ENCODE measurements at places on chromosomes 16 and 17. TPM values are rescaled to one million over a fixed set of nuclear protein-coding genes. Genes with fewer than 3 reads are reported as not detected.

The KCNG4 gene
- not detected for total RNA-seq

GRCh38 chr16:22267764-22268163 is 29.4 kb upstream of the POLR3E start:
- no peak for DNase-seq

- no peak for DNase-seq
Observed at GRCh38 chr16:57894390-57895080, 76.4 kb downstream of the CNGB1 start.

- no peak for DNase-seq
Observed at GRCh38 chr17:50331085-50331791, 14.7 kb upstream of the XYLT2 start.

GRCh38 chr17:79520167-79521165 is 90.4 kb downstream of the RBFOX3 start:
- no peak for DNase-seq

DNA sequence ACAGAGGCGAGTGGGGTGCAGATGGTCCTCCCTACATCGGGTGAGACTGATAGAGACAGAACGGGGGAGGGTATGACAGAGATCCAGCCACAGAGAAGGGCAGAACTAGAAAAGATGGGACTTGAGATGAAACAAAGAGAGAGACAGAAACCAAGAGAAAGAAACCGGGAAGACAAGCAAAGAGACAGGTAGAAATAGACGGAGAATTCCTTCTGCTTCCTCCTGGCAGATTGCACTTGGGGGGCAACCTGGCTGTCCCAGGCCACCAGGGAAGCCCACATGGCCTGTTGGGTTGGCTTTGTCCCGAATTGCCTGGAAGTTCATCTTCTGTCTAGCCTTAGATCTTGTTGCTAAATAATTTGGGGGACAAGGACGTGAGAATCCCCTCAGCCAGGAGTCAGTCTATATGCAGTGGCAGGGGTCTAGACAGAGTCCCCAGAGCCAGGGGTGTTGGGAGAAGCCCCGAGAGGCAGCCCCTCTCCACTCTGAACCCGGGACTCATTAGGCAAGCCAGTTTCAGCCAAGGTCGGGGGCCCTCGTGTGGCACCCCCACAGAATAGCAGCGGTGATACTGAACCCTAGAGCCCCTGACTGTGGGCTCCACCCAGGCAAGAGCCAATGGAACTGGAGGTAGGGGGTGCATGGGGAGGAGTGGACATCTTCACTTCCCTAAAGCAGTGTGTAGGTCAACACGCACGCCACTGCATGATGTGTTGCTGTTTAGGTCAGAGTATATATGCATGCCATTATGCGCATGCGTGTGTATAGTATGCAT is 627 bp upstream of the TSPOAP1 start:
- no peak for DNase-seq

DNA sequence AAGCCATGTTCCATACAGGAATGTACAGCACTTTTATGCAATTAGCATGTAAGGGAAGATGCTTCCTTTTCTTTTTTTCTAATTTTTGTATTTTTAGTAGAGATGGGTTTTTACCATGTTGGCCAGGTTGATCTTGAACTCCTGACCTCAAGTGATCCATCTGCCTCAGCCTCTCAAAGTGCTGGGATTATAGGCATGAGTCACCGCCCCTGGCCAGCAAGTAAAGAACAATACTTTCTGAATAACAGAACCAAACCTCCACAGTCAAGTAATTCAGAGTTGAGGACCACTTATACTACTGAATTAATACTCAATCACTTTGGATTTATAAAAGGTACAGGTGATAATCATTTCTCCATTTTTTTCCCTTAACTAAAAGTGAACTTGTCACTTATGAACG is 13.0 kb downstream of the C16orf87 start:
- DNase-seq: no peak

DNA sequence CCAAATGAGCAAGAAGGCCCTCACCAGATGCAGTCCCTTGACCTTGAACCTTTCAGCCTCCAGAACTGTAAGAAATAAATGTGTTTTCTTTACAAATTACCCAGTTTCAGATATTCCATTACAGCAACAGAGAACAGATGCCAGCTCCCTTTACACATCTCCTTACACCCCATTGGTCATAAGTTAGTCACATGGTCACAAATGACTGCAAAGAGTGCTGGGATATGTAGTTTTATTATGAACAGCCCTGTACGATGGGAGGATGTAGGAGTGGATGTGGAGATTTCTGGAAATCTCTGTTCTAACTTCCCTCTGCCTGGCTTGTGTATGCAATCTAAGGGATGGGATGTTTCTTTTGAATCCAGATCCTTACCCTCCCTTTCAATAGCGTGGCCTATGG is 13.3 kb upstream of the RPL38 start:
- DNase-seq: no peak

DNA sequence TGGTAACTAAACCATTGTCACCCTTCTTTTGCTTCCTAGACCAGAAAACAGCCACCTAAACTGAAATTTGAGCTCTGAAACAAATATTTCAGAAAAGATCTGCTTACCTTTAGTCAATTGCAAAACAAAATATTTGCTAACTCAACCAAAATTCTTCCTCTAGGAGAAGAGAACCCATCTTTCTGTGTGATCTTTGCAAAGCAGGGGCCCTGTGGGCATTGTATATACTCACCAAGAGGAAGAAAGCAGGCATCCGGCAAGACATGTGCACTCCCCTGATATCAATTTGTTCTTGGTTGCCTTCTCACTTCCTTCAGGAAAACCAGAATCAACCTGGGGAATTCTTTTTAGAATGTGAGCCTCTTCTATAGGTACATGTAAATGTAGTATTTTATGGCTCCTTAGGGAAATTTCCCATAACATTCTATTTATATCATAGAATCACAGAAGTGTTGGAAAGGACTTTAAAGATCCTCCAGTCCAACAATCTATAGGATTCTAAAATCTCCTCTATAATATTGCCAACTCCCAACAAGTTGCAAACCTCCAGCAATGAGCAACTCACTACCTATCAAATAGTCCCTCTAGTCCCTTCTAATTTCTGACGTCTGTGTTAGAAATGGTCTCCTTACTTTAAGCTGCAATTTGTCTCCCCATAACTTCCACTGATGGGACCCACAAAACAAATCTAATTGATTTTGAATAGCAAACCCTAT is 966 bp downstream of the SLFN14 start:
- no peak for DNase-seq

DNA sequence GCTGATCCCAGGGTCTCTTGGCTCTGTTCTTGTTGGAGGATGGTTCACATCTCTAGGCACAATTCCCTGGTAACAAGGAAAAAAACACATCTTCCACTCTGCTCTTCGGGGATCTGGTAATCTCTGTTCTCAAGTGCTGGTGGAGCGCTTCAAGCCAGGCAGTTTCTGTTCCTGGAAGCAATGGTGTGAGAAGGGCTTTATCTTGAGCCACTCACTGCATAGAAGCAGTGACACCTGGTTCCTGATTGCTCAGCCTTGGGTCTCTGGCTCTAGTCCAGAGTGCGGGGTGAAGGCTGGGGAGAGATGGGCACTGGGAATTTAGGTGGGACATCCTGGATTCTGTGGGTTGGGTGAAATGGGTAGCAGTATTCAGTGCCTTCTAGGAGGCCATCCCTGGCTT is 14.1 kb downstream of the AKAP1 start:
- no peak for DNase-seq

The ODAD4 gene
- 0.75 TPM for total RNA-seq

GRCh38 chr16:23374721-23375510 is 72.8 kb downstream of the SCNN1B start:
- no peak for DNase-seq

The CCL1 gene
- total RNA-seq: not detected

DNA sequence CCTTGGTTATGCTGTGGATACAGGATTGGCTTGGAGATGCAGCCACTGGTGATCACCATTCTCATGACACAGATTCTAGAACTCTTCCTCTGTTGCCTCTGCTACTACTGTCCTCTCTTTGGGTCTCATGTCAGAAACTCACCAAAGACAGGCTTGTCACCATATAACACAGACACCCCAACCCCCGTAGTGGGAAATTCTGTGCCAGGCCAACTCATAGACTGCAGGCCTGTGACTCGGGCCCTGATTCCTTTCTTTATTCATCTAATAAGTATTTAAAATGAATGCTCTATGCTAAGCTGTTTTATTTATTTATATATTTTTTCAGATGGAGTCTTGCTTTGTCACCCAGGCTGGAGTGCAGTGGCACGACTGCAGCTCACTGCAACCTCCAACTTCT is 9.5 kb downstream of the CYB5D2 start:
- DNase-seq: no peak

The TPPP3 gene
- 12.5 TPM for total RNA-seq

GRCh38 chr16:88494335-88495154 is 41.5 kb downstream of the ZFPM1 start:
- no peak for DNase-seq

DNA sequence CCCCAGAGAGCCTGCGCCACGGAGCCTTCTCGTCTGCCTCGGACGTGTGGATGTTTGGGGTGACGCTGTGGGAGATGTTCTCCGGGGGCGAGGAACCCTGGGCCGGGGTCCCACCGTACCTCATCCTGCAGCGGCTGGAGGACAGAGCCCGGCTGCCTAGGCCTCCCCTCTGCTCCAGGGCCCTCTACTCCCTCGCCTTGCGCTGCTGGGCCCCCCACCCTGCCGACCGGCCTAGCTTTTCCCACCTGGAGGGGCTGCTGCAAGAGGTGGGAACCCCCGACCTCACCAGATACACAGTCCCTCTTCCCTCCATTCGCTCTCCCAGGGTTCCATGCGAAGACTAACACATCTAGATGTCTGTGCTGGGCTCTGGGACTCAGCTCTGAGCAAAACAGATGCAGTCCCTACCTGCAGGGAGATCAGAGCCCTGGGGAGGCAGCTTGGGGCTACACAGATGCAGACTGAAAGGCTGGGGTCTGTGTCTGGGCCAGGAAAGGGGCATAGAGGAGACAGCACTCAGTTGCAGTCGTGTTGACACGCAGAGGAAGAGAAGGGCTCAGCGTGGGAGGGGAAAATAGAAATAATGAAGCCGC is 3.7 kb downstream of the TNK1 start:
- no peak for DNase-seq

GRCh38 chr17:66466840-66467367 is 164.5 kb downstream of the PRKCA start:
- DNase-seq: no peak

DNA sequence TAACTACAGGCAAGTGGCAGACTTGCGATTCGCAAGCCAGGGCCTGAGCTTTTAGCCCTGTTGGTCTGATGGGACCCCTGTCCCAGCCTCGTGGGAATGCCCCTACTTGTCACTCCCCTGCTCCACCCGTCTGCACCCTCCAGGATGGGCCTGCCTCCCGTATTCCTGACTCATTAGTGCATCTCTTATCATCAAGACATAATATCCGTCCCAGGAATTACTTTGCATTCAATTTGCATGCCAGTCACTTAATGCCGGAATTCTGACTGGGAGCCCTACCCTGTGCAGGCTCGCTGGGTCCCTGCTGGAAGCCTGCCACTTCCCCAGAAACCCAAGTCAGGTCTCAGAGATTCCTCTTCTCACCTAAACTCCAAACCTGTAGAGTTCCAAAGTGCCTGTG is 3.3 kb downstream of the PRSS53 start:
- no peak for DNase-seq

The DOC2B gene
- 23.5 TPM for total RNA-seq

- peak; percentile 81 for DNase-seq
Observed at GRCh38 chr16:88772871-88773811, 11.9 kb downstream of the PIEZO1 start.

- DNase-seq: no peak
Observed at GRCh38 chr17:75809631-75810111, 25.1 kb downstream of the UNK start.

The STAC2 gene
- 1.6 TPM for total RNA-seq

- DNase-seq: no peak
Observed at GRCh38 chr16:27444015-27444414, 42.0 kb downstream of the IL21R start.

The MPRIP gene
- total RNA-seq: 423 TPM

The SLC9A5 gene
- total RNA-seq: 0.86 TPM

All from ureter (tissue), 1 donor.